Activated naive CD8-positive, alpha-beta T cell treated with anti-CD3 and anti-CD28 coated beads for 36 hours (primary cell): ENCODE measurements at places on chromosomes 2 and 18. TPM values are rescaled to one million over a fixed set of nuclear protein-coding genes. Genes with fewer than 3 reads are reported as not detected.
A peak's percentile ranks its signal among the peaks of the same experiment; 100 is the strongest.

CYP27A1 gene
- not detected for total RNA-seq

DNA sequence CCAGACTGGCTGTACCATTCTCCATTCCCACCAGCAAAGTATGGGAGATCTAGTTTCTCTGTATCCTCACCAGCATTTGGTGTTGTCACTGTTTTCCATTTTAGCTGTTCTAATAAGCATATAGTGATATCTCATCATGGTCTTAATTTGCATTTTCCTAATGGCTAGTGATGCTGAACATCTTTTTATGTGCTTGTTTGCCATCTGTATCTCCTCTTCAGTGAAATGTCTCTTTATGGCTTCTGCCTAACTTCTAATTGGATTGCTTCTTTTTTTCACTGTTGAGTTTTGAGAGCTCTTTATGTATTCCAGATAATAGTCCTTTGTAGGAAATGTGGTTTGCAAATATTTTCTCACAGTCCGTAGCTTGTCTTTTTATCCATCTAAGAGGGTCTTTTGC is 18.9 kb upstream of the BIN1 start:
- no peak for DNase-seq

GPR75 gene
- total RNA-seq: 1.4 TPM

GRCh38 chr18:75125382-75126331 is 83.3 kb downstream of the PTGR3 start:
- DNase-seq: no peak

- no peak for DNase-seq
Measured at GRCh38 chr2:152648336-152648735, 68.9 kb downstream of the PRPF40A start.

- DNase-seq: no peak
Measured at GRCh38 chr18:12165038-12165768, 71.6 kb downstream of the ANKRD62 start.

LRRTM1 gene
- total RNA-seq: not detected

UGT1A8 gene
- total RNA-seq: not detected

- DNase-seq: no peak
Measured at GRCh38 chr18:61546590-61546989, 213.4 kb downstream of the CDH20 start.

DNA sequence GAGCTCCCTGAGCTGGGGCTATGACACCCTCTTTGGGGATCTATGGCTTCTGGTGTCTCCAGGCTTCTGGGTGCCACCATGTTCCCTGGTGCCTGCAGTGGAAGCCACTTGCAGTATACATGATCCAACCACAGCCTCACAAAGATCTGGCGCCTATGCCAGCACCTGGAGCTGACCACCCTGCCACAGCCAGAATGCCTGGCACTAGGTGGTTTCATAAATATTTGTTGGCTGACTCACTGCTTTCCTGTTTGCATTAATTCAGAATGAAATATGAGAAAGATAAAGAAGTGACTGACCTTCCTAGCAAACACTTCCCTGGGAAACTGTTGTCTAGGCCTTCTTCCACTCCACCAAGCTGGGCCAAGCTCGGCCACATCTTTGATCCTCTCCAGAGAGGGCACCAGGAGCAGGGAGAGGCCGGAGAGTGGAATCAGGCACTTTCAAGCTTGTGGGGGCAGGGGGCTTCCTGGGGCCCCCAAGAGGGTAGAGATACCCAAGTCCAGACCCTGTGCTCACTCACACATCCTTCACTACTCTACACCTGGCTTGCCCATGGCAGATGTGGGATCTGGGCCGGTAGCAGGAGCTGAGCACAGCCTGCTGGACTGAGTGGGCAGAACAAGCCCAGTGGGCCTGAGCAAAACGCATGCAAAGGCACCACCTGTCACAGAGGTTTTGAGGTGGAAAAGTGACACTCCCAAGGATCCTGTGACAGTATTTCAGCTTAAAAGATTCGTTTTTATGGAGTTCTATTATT is 565.7 kb downstream of the SLC4A3 start:
- no peak for DNase-seq

CAPN14 gene
- total RNA-seq: 0.42 TPM

DNA sequence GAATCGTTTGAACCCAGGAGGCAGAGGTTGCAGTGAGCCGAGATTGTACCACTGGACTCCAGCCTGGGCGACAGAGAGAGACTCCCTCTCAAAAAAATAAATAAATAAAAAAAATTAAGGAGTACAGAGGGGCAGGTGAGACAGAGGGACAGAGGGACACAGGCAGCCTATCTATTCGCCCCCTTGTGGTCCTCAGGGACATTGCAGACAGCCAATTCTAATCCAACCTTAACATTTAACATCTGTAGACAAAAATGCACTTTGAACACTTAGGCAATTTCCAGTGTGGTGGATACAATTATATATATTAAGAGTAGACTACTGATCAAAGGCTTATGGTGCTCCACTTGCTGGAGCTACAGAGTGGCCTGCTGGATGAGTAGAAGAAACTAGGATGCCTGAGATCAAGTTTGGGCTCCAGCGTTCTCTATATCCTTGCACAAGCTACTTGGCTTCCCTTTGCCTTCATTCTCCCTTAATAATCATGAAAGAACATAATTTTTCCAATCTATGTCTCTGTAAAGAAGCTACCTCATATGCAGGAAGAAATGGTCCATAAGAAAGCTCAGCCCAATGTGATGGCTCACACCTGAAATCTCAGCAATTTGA is 8.2 kb upstream of the SMARCAL1 start:
- peak; percentile 29 for DNase-seq

GRCh38 chr18:21406116-21406515 is 164.1 kb downstream of the GREB1L start:
- DNase-seq: no peak

GRCh38 chr2:20080839-20081415 is 29.5 kb upstream of the LAPTM4A start:
- no peak for DNase-seq

DNA sequence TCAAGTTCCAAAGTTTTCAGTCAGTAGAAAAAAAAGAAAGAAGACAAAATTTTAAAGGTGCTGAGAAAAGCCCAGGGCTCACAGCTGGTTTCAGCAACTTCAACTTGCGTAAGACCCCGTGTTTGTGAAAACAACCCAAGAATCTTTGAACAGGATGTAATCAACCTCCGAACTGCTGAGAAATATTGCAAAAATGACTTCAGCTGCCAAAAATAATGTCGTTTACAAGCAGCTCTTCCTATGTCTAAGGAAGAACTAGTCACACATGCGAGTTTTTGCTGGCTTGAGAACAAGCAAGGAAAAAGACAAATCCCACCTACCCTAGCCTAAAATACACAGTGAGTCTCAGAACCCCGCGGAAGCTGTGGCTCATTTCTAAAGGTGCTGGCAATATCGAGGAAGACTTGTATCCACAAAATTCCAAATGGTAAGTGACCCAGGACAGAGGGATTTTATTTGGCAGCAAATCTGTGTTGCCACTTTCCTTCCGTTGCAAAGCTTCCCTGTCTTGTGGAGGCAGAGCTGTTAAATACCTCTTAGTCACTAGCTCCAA is 59.8 kb upstream of the SLC8A1 start:
- DNase-seq: no peak
